ENCODE measurements at places on chromosomes 2 and 18. TPM values are rescaled to one million over a fixed set of nuclear protein-coding genes. Genes with fewer than 3 reads are reported as not detected.

DNA sequence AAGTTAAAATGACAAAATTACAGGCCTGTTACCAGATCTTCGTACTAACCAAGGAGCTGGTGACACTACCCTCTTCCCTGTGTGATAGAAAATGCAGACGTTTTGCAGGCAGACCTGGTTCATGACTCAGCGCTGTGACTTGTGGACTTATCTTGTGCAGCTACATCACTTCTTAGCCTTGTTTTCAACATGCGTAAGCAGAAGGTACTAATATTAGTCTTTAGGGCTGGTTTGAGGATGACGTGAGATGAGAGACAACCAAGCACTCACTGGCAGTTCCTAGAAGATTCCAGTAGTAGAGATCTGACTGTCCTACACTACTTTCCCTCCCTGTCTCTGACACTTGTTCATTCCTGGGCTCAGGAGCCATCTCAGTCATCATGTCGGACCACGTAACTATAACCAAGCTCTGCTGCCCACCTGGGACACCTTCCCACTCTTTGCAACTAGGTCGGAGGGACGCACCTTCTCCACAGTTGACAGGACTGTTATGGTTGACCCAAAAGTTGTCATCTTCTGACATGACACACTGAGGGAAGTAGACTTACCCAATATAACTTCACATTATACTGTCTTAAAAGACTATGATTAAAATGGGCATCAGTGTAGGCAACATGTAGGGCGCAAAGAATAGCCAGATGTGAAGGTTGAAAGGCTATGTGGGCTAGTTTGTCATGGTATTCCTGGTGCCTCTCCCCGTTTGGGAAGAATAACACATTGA lies 64.8 kb downstream of the TNFRSF11A start:
- no peak overlapping the region for H3K27ac ChIP-seq
- no peaks in the 10 kb centered on the region for H3K36me3 ChIP-seq
- DNase-seq, result no peak
- peaks cover 41% of the 10 kb centered on the region for H3K27me3 ChIP-seq
- no peak overlapping the region for H3K4me3 ChIP-seq

DNA sequence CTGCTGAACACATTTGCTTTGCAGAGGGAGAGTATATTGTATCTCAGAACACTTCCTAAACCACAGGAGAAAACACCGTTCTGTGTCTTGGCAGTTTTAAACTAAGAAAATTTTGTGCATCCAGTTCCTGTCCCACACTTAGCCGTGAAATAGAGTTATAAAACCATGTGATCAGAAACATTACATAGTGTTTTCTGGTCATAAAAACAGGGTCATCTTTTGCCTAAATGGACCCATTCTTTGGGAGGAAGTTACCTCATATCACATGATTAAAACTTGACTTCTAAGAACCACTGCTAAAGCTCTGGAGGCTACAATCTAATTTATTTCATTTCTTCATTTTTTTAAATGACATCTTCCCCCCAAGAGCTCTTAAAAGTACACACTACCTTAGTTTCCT lies 138.7 kb downstream of the PAX3 start:
- DNase-seq, result no peak
- H3K4me3 ChIP-seq, result no peak overlapping the region
- H3K36me3 ChIP-seq, result no peaks in the 10 kb centered on the region
- H3K27me3 ChIP-seq, result peaks cover 4% of the 10 kb centered on the region

GRCh38 chr2:112035786-112036185 lies 19.3 kb upstream of the TMEM87B start:
- no peak for DNase-seq
- peaks cover 22% of the 10 kb centered on the region for H3K27me3 ChIP-seq
- H3K27ac ChIP-seq, result no peak overlapping the region

- H3K36me3 ChIP-seq, result peaks cover 35% of the 10 kb centered on the region
- no peak overlapping the region for H3K4me3 ChIP-seq
- peaks cover 1% of the 10 kb centered on the region for H3K27me3 ChIP-seq
- H3K4me1 ChIP-seq, result peaks cover 47% of the 10 kb centered on the region
Measured at GRCh38 chr2:62221141-62221540, 25.2 kb downstream of the B3GNT2 start.

- no peaks in the 10 kb centered on the region for H3K36me3 ChIP-seq
- no peak overlapping the region for H3K27ac ChIP-seq
- H3K27me3 ChIP-seq, result no peaks in the 10 kb centered on the region
- no peaks in the 10 kb centered on the region for H3K4me1 ChIP-seq
- H3K4me3 ChIP-seq, result no peak overlapping the region
Measured at GRCh38 chr2:41784496-41784895, 263.3 kb upstream of the PKDCC start.

GRCh38 chr2:139438478-139438877 lies 658.3 kb upstream of the NXPH2 start:
- DNase-seq, result no peak
- no peaks in the 10 kb centered on the region for H3K4me1 ChIP-seq
- H3K36me3 ChIP-seq, result no peaks in the 10 kb centered on the region
- H3K27ac ChIP-seq, result no peak overlapping the region
- no peaks in the 10 kb centered on the region for H3K27me3 ChIP-seq

- no peak overlapping the region for H3K4me3 ChIP-seq
- peaks cover 35% of the 10 kb centered on the region for H3K27me3 ChIP-seq
- no peak overlapping the region for H3K27ac ChIP-seq
- no peak for DNase-seq
Measured at GRCh38 chr2:101986804-101987740, 4.7 kb upstream of the IL1R2 start.

DNA sequence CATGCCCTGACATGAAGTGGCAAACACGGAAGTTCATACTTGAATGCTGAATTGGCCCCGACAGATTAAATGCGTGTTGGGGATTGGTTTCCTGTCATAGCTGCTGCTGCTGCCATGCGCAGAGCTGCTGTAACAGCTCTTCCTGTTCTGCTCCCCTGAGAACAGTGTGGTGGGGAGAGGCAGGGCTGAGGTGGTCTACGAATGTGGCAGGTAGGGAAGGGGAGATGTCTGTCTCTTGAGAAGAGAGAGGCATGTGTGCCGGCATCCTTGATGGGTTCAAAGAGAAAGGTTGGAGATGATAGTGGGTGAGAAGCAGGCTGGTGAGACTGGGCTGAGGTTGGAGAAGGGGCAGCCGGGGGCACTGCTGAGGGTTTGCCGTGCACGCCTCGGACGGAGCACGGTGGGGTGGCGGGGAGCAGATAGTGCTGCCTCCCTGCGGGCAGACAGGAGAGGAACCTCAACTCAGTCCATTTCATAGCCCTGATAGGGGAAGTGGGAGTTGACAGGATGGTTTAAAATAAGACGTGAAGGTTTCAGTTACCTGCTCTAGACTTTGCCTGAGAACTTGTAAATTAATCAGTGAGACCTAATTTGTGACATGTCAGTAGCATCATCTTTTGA lies 46.1 kb downstream of the TMEM185B start:
- peaks cover 24% of the 10 kb centered on the region for H3K27me3 ChIP-seq
- H3K4me3 ChIP-seq, result no peak overlapping the region
- DNase-seq, result no peak
- no peak overlapping the region for H3K27ac ChIP-seq

DNA sequence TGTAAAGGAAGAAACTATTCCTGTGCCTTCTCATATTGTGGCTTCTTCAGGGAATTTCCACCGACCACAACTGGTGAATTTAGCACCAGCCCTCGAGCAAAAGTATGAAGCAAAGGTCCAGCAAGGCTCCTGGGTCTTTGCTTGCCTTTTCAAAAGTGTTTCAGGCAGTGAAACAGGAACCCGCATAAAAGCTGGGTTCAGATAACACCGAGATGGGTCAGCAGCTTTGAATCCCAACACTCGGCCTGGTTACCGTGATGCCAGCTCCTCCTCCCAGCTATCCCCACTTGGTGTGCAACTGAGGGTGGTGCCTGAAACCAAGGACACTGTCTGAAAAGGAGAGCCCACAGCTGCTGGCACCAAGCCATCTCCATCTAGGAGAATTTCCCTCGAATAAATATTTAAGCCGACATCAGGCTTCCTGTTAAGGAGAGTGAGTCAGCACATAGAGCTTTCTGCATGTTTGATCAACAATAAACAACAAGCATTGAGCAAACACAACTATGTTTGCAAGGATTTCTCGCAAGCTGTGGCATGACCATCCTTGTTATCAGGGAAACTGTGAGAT lies 69.5 kb downstream of the ANTXR1 start:
- H3K27me3 ChIP-seq, result no peaks in the 10 kb centered on the region
- peaks cover 78% of the 10 kb centered on the region for H3K36me3 ChIP-seq
- peaks cover 46% of the 10 kb centered on the region for H3K4me1 ChIP-seq

- peaks cover 45% of the 10 kb centered on the region for H3K27me3 ChIP-seq
- H3K36me3 ChIP-seq, result no peaks in the 10 kb centered on the region
- DNase-seq, result no peak
Measured at GRCh38 chr2:41847744-41848441, 199.9 kb upstream of the PKDCC start.

DNA sequence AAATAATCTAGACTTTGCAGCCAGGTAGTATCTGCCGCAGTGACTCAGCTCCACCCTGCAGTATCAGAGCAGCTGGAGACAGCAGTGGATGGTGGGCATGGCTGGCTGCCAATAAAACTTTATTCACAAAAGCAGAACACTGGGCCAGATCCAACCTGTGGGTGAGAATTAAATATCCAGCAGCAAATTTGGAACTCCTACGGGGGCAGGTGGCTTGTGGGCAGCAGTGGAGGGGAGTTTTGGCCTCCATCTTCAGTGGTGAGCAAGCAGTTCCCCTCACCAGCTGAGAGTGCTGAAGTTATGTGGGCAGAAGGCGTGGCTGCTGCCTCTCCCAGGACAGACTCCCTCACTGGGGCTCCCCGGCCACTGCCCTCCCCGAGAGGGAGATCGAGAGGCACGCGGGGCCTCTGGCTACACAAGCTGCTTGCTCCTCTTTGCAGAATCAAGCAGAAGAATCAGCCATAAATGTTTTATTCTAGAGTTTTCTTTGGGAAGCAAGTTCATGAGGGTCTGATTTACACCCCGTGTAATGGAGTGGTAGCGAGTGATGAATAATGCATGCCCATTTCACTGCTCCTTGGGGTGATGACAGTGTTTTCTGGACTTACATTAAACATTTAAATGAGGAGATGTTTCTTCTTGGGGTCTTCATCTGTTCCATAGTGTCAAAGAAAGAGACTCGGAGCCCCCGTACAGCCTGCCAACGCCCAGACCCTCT lies 204.3 kb downstream of the SEPTIN10 start:
- H3K4me1 ChIP-seq, result peaks cover 5% of the 10 kb centered on the region
- no peaks in the 10 kb centered on the region for H3K36me3 ChIP-seq
- H3K27me3 ChIP-seq, result peaks cover 20% of the 10 kb centered on the region

DNA sequence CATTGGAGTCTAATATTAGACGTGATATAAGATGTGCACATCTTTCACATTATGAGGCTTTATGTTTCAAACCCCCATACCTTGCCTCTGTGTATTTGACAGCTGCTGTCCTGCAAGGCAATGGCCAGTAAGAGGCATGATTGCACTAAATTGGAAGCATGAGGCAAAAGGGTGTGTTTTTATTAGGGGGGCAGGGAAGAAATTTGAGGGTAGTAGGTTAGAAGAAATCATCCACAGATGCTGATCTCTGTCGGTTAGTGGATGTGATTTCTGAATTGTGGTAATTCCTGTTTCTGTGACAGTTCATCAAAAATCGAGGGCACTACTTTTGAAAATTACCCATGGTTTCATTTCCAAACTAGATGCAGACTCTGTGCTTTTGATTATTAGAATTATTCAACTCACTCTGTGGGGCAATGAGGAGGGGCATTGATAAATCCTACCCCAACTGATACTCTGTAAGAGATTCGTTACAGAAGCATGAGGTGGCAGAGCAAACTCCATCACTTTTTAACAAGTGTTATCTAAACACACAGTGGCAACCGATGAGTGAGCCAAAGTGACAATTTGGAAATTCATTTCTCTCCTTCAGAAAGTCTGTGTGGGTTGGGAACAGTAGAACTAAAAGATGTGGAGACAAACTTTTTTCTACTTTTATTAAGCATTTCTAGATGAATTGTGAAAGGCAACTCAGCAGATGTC lies 453.0 kb downstream of the ARHGAP15 start:
- H3K36me3 ChIP-seq, result 0 out of 2 replicates have a peak, but pooled peaks cover 6% of the 10 kb centered on the region
- H3K4me1 ChIP-seq, result peaks cover 40% of the 10 kb centered on the region
- peak overlapping the region; percentile 66 for H3K4me3 ChIP-seq
- no peak for DNase-seq
- peak overlapping the region; percentile 20 for H3K27ac ChIP-seq

DNA sequence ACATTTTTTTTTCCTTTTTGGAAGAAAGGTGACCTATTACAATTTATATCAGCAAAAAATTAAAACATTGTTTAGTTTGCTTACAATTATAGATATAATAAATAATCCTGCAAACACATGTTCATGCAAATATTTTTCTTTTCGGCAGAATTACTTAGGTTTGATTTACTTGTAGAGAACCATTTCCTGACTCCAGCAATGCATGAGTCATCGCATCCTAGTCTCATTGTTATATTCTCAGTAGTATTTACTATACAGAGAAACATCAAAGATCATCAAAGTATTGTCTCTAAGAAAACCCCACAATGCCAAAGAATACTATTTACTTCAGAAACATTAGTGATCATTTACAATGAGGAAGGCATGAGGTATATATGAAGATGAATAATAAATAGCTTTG lies 40.4 kb upstream of the MTIF2 start:
- DNase-seq, result peak; percentile 42
- peaks cover 35% of the 10 kb centered on the region for H3K4me1 ChIP-seq
- H3K4me3 ChIP-seq, result no peak overlapping the region
- no peak overlapping the region for H3K27ac ChIP-seq
- no peaks in the 10 kb centered on the region for H3K27me3 ChIP-seq

GRCh38 chr2:170885130-170885791 lies 43.8 kb upstream of the GORASP2 start:
- peak; percentile 17 for DNase-seq
- H3K36me3 ChIP-seq, result no peaks in the 10 kb centered on the region

GRCh38 chr2:88538362-88538917 lies 85.9 kb upstream of the FOXI3 start:
- H3K4me1 ChIP-seq, result peaks cover 29% of the 10 kb centered on the region
- H3K27ac ChIP-seq, result no peak overlapping the region
- peaks cover 5% of the 10 kb centered on the region for H3K36me3 ChIP-seq
- no peak for DNase-seq
- no peak overlapping the region for H3K4me3 ChIP-seq
- peaks cover 16% of the 10 kb centered on the region for H3K27me3 ChIP-seq

GRCh38 chr2:2793925-2794560 lies 463.0 kb upstream of the MYT1L start:
- H3K4me1 ChIP-seq, result no peaks in the 10 kb centered on the region
- no peak overlapping the region for H3K27ac ChIP-seq
- peaks cover 5% of the 10 kb centered on the region for H3K36me3 ChIP-seq
- no peaks in the 10 kb centered on the region for H3K27me3 ChIP-seq

DNA sequence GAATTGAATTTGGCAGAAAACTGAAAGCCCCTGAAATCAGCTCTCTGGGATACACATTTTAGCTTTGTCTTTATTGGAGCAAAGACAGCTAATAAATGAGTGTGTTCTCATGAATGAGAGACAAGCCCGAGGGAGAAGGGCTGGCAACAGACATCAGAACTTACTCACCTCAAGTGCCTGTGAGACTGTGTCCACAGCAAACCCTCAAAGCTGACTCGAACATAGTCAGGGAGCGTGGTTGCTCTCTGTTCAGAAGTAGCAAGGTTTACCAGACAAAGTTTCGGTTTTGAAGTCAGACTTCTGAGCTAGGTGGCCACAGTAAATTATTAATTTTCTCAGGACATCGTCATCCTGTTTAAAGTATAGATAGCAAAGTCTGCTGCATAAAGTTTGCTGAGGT lies 207.9 kb downstream of the CMPK2 start:
- H3K4me3 ChIP-seq, result no peak overlapping the region
- H3K36me3 ChIP-seq, result no peaks in the 10 kb centered on the region
- DNase-seq, result no peak
- no peak overlapping the region for H3K27ac ChIP-seq

The DCDC2C gene
- not detected for total RNA-seq

The CRYGD gene
- total RNA-seq, result not detected

The MBD2 gene
- 98.0 TPM for total RNA-seq

The PKDCC gene
- not detected for total RNA-seq

The UCN gene
- 0.51 TPM for total RNA-seq

The IL36B gene
- total RNA-seq, result not detected

The CCDC178 gene
- not detected for total RNA-seq

Measured in HFFc6 (cell line).